IPS DF 6.9 (cell line): ENCODE measurements at places on chromosomes 2 and 18.

GRCh38 chr18:55280503-55280902 lies 307.5 kb downstream of the TCF4 start:
- no peak for DNase-seq

DNA sequence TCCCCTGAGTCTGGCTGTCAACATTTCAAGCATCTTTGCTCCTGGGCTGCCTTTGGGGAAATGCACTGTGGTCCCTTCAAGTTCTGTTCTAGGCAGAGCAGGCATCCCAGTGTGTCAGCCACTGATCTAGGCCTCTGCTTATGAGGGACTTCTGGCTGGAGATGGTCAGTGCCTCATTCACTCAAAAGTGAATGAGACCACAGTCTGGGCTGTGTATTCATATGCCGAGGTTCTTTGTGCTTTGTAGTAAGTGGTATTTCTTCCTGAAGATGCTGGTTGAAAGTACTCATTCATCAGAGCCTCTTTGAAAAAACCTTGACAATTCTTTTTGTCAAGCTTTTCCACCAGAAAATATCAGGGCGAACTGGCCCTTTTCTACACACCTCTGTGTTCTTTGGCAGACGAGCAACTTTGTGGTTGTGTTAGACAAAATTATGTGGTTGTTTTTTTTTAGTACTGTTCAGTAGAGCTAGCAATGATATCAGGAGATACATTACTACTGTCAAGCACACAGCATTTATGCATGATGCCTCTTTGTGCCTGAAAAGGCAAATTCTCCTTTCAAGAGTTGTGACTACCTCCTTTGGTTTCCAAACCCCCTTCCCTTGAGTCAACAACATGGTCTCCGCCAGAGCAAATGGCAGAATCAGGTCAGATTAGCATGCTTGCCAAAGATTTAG lies 510.9 kb upstream of the NRP2 start:
- DNase-seq, result no peak

GRCh38 chr2:29662861-29663260 lies 258.5 kb downstream of the ALK start:
- no peak for DNase-seq

DNA sequence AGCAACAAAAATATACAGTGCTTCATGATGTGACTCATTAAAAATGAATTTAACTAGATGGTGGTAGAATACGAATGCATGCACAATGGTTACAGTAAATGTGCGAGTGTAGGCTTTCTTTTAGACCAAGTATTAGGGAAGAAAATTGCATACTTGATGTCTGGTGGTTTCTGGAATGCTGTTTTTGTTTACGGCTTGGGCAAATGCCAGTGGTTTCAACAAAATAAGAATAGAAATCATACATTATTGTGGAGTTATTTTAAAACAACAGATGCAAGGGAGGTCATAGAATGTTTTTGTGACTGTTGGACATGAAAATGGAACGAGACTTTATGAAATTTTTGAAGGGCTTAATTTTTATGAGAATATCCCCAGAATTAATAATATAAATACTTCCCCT lies 580.9 kb downstream of the PLCL1 start:
- no peak for DNase-seq

DNA sequence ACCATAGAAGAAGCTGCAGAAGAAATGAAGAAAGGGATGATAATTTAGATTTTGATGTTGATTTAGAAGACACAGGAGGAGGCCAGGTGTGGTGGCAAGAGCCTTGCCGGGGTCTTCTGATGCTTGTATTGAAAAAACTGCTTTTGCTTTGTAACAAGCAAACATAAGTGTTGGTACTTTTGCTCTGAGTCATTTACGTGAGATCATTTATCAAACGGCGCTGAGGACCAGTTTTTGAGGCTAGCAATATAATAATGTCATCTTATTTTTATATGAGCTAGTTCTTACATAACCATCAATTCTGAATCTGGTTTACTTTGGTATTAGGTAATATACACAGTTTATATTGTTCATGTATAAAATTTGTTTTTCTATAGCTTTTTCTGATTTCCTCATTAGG lies 30.6 kb downstream of the SPTBN1 start:
- no peak for DNase-seq

DNA sequence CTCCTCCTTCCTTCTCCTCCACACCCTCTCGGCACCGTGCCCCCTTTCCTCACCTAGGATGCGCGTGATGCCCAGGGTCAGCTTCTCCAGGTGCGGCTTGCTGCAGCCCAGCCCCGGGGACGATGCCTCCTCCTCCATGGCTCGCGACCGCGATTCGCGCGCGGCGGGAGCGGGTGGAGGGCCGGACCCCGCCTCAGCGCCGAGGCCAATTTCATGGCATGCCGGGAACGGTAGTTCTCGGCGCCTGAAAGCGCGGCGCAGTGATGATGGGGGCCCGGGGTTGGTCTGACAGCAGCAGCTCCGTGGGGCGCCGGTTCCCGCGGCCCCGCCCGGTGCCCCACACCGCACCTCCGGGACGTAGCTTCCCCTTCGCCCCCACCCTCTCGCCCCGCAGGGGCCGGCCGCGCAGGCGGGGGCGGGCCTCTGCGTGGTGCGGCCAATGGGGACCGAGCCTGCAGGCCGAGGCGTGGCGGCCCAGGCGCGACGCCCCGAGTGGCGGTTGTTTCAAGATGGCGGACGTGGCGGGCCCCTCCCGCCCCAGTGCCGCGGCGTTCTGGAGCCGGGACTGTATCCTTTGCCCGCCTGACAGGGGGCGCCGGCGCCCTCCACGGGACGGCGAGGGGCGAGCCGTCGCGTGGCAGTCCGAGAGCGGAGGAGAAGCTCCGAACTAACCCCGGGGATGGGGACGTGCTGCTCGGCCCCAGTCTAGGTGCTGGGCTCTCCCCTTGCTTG lies at the start of the genes KIAA1328 and TPGS2:
Gene KIAA1328, plus strand, starts transcription at position 498 of the 732 bp plus-strand sequence. Its CDS starts 12 bp downstream, at position 510.
Gene TPGS2, minus strand, starts transcription at position 373 of the 732 bp plus-strand sequence. Its CDS starts 235 bp downstream, at position 138.
- DNase-seq, result peak; percentile 55

- DNase-seq, result no peak
Observed at GRCh38 chr2:220708366-220708765, 863.7 kb downstream of the EPHA4 start.

GRCh38 chr2:126771094-126771493 lies 115.1 kb downstream of the GYPC start:
- DNase-seq, result no peak

GRCh38 chr2:150672311-150672710 lies 184.8 kb upstream of the RND3 start:
- DNase-seq, result no peak

GRCh38 chr2:218898109-218898878 lies 17.6 kb downstream of the WNT10A start:
- DNase-seq, result no peak

GRCh38 chr2:60707750-60708371 lies 48.2 kb upstream of the PAPOLG start:
- no peak for DNase-seq

DNA sequence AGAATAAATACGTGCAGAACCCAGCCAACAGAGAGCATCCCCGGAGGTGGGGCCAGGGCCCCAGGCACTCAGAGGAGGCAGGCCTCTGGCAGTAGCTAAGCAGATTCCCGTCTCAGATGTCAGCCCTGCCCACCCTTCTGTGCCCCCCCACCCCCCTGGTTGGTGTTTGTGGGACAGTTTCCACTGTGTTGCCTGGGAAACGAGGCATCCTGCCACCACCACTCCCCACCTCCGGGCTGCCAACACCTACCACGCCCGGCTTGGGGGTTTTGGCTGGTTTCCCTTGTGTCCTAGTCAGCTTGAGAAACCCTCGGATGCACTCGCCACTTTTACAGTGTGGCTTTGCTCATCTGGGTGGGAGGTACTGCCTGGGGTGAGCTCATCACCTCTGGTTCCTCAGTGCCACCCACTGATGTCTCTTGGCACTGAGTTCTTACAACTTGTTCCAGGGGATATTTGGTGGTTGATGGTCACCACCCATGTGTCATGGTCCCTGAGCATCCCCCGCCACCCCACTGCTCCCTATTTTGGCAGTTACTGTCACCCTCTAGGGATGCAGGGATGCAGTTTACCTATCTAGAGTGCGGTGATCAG lies 72.4 kb upstream of the YWHAQ start:
- DNase-seq, result no peak

GRCh38 chr18:9911226-9911625 lies 2.6 kb upstream of the VAPA start:
- DNase-seq, result no peak

- no peak for DNase-seq
Observed at GRCh38 chr2:227482638-227483340, 10.8 kb downstream of the AGFG1 start.

DNA sequence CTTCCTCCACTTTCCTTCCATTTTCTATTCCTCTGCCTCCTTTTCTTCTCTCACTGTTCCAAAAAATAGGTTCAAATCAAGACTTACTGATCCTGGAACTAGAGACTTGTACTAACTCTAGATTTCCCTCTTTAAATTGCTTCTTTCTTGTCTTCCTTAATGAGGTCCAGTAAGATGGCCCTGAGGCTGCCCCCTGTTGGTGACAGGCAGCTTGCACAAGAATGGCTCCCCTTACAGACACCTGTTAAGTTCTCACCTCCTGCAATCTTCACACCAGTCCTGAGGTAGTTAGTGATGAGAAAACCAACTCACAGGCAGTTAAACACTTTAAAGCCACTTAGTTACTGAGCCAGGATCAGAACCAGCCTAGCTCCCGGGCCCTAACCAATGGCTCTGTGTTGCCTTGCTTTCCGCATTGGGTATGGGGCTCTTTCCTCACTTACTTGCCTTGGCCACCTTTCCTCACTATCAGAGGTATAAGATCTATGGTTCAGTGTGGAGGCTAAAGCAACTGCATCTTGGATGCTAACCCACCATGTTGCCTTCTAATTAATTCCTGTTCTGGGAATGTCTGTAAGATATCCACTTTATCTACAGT lies 130.6 kb downstream of the AKAIN1 start:
- peak; percentile 33 for DNase-seq

DNA sequence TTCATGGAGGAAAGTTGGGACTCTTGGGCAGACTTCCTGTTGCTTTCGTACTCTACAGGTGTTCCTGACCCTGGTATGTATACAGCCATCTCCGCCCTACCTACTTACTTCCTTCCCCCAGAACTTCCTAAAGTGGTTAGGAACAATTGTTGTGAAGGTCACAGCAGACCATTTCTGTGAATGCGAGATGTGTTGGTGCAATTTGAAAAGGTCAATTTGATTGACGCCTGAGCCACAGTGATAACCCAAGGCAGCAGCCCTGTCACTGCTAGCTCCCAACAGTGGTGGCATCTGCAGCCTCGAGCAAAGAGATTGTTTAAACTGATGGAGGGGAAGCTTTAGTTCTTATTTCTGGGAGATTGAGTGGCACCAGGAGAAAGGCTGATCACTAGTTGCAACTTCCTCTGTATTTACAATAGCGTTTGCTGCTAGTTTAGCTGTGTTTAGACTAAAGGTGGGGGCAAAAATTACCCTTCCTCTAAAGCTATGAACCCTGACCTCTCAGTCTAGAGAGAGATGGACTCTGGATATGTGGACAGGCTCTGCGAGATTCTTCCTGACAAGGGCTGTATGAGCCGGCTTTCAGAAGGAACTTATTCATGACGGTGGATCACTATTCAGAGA lies 78.3 kb upstream of the MAP4K3 start:
- no peak for DNase-seq

DNA sequence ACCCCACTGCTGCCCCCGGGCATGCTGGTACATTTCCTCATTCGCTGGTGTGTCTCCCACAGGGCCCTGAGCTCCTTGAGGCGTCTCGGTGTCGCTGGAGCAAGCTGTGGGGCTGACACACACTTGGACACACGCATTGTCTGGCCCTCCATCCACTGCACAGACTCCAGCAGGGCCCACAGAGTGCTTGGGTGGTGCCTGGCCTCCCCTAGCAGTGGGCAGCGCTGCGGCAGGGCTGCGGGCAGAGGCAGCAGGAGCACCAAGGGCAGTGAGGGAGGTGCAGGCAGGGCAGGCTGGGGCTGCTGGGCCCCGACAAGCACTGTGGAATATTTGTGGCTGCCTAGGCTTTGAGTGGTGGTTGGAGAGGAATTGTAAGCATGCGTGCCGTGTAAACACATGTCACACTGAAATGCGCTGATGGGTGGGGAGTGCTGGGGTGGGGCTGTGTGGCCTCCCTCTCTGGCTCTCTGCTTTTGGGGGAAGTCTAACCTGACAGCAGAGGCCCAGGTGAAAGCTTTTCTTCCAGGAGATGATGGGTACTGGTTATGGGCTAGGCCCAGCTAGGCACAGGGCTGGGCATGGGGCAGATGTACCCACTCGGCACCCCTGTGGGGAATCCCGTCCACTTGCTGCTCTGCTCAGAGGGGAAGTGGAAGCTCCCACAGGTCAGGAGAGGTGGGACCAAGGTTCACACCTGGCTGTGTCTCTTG lies 55.5 kb upstream of the HS6ST1 start:
- no peak for DNase-seq

DNA sequence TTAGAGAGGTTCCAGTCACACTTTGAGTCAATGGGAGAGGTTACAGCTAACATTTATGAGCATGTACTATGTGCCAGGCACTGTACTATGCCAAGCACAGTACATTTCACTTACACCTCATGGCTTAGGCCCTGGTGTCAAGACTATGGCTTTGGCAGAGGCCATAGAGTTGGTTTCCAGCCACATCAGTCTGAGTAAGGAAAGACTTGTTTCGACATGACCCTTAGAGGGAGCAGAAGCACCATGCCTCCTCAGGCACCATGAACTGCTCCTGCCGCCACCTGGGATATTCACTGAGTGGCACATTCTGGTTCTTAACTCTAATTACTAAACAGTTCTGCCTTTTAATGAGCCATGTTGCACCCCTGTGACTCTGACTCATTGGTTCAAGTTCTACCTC lies 12.7 kb downstream of the DGUOK start:
- no peak for DNase-seq

DNA sequence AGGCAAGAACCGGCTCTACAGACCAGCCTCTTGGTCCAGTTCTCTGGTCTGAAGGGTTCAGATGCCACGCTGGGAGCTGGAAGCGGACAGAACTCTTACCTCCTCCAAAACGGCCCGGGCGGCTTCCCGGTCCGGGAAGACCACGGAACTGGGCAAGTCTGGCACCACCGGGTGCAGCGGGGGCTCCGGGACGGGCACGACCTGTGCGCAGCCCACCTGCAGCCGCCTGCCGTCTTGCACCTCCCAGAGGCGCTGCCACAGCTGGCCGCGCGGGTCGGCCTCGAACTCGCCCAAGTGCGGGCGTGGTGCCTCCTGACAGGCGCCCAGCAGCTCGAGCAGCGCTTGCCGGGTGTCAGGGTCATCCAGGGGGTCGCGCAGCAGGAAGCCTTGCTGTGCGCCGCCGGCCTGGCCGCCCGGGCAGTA lies 773 bp downstream of the CMPK2 start:
- no peak for DNase-seq

- DNase-seq, result no peak
Observed at GRCh38 chr2:241901018-241901380, 31.5 kb downstream of the RTP5 start.

DNA sequence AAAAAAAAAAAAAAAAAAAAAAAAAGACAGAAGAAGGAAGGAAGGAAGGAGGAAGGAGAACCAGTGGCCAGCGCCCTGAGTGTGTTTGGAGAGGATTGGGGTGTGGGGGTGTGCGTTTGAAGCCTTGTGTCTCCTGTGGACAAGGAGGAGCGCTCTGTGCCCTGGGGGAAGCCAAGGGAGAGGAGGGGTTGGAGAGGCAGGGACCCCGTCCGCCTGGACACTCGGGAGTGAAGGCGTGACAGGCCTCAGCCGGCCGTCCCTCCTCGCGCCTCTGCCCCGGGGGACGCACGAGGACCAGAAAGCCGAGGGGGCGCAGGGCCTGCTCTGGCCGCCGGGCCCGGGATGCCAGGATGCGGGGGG lies 44.9 kb downstream of the SERTAD2 start:
- no peak for DNase-seq
